NCI-H774 (cell line): ENCODE measurements at places on chromosomes 16 and 17.

DNA sequence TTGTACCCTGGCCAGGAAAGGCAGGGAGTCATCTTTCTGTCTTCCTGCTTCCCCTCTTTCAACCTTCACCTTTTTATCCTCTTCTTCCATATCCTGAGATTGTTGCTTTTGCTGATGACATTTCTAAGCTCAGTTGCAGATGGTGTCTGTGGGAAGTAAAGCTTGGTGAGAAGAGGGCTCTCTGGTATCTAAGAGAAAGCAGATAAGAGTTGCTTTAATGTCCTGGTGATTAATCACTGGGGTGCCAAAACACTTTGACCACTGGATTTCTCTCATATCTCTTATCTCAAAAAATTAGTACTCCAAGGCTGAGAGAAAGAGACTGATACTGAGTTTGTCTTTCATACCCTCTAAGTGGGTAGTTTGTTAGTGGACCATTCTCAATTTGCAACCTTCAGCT lies 71.3 kb downstream of the NEUROD2 start:
- DNase-seq, result no peak

- DNase-seq, result no peak
Measured at GRCh38 chr16:85200471-85201278, 88.4 kb upstream of the CIBAR2 start.

DNA sequence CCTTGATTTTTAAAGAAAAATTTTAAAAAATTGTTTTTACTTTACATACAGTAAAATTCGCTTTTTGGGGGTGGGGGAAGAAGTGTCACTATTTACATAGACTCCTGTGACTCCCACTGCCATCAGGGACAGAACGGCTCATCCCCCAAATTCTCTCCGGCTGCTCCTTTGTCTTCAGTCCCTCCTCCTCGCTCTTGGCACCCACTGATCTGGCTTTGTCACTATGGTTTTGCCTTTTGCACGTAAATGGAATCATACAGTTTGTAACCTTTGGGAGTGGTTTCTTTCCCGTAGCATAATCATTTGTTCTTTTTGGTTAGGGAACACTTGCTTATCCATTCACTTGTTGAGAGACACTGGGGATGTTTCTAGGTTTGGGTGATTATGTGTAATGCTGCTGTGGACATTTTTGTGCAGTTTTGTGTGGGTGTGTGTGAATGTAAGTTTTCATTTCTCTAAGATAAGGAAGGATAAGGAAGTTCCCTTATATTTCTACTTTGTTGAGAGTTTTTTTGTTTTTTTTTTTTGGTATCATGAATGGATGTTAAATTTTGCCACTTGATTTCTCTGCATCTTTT lies 27.4 kb downstream of the RAB11FIP4 start:
- no peak for DNase-seq

DNA sequence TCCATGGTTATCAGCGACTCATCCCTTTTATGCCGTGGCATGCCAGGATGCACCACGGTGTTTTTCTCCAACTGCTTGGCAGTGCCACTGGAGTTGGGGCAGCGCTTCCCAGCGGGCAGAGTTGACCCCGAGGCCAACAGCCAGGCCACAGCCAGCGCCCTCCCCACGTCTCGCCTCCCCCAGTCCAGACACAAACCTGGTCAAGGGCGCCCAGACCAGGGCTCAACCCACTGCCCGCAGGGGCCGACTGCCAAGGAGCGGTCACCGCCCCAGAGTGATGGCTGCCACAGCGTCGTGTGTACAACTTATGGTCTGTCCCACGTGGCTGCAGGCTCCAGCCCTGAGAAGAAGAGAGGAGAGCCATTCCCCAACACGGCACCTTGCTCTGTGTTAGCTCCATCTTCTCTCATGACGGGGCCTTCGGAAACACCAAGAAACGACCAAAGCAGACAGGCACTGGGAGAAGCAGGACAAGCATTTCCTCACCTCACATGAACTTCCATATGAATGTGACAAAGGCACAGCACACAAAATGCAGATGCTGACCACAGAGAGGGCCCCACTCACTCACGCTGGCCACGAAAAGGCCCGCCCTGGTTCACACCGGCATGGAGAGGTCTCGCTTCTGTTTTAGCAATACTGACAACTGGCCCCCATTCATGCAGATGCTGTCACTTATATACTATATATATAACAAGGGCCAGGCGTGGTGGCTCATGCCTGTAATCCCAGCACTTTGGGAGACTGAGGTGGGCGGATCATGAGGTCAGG lies 27.0 kb downstream of the AXIN1 start:
- DNase-seq, result no peak

DNA sequence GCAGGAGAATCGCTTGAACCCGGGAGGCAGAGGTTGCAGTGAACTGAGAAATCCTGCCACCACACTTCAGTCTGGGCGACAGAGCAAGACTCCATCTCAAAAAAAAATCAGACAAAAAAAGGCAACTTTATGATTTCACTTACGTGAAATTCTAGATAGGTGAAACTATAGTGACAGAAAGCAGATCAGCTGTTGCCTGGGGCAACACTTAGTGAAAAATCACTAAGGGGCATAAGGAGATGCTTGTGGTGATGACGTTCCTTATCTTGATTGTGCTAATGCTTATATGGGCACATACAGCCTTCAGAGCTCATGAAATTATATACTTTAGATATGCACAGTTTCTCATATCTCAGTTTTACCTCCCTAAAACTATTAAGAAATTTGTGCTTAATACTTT lies 41.6 kb upstream of the SLC5A10 start:
- no peak for DNase-seq

DNA sequence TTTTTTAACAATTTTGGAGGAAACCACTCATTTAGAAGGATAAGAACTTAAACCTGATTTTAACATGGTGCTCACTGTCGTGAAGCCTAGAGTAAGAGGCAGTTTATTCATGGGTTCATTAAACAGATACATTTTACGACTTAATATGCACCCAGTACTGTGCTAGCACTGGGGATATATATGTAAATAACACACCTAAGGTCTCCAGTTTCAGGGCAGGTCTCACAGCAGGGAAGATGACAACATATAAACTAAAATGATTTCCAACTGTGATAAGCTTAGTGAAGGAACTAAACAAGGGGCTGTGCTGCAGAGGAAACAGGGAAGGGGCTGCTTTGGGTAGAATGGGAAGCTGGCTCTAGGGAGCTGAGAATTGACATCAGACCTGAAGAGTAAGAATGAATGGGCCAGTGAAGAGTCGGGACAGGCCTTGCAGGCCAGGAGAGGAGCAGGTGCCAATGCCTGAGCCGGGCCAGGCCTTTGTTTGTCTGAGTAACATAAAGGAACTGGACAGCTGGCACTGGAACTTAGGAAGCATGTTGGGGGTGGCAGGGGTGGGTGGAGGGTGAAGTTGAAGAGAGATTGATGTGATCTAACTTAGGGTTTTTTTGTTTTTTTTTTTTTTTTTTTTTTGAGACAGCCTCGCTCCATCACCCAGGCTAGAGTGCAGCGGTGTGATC lies 12.1 kb downstream of the NT5M start:
- DNase-seq, result peak; percentile 16

GRCh38 chr17:48054238-48055185 lies 6.4 kb downstream of the NFE2L1 start:
- DNase-seq, result no peak

DNA sequence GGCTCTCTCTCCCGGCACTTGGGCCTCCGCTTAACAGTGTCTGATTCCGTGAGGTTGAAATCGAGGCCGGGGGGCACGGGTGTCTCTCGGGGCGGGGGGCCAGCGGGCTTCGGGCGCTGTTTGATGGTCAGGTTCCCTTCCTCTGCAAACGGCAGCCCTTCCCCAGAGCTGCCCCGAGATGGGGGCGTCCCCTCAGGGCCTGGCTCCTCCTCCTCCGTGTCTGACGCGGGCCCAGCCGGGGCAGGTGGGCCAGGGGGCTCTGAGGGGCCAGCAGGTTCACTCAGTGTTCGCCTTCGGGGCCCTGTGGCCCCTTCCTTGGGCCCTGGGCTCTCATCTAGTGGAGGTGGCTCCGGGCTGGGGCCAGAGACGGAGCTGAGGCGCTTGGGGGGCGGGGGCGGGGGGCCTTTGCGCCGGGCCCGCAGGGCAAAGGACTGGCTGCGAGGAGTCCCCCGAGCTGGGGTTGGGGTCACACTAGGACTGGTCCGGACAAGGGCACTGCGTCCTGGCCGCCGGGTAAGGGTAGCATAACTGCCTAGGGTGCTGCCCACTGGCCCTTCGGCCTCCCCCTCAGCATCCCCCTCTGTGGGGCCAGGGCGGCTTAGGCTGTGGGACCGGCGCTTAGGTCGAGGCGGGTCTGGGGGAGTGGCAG lies 13.1 kb downstream of the CASKIN2 start:
- DNase-seq, result no peak

DNA sequence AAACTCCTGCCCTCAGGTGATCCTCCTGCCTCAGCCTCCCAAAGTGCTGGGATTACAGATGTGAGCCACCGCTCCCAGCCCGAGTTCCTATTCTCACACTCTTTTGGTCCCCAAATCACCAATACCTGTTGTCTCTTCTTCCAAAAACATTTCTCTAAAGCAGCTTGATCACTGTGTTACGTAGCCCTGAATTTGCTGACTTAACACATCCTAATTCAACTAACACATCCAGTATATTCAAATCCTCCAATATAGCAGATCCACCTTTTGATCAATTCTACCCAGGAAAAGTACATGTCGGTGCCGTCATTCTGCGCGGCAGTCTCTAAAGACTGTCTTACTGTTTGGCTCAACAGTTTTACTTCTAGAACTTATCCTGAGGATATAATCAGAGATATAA lies 191.3 kb downstream of the ZNF18 start:
- DNase-seq, result no peak

DNA sequence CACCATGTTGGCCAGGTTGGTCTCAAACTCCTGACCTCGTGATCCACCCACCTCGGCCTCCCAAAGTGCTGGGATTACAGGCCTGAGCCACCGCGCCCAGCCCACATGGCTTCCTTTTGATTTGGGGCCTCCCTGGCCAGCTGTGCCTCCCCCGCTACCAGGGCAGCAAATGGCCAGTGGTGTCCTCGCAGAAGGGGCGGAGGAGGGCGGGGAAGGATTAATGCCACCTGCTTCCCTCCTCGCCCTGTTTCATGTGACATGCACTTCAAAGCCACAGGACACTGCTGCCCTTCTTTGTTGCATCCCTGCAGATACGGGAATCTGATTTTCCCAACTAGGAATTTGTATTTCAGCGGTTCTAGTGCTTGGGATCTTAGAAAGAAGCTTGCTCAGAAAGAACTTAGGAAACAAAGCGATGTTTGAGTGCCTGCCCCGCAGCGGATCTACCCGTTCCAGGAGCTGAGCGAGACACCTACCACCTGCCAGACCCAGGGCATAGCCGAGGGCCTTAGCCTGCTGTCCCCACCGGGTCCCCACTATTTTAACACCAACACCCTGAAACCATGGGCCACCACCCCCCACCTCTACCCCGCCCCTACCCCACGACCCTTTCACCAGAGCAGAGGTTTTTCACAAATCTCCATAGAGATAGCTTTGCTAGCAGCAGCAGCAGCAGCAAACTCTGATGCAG lies 37.7 kb upstream of the CCDC182 start:
- no peak for DNase-seq

- no peak for DNase-seq
Measured at GRCh38 chr16:53503991-53504663, 1.1 kb upstream of the AKTIP start.

GRCh38 chr17:2693561-2694380 lies 17.8 kb downstream of the CLUH start:
- no peak for DNase-seq

DNA sequence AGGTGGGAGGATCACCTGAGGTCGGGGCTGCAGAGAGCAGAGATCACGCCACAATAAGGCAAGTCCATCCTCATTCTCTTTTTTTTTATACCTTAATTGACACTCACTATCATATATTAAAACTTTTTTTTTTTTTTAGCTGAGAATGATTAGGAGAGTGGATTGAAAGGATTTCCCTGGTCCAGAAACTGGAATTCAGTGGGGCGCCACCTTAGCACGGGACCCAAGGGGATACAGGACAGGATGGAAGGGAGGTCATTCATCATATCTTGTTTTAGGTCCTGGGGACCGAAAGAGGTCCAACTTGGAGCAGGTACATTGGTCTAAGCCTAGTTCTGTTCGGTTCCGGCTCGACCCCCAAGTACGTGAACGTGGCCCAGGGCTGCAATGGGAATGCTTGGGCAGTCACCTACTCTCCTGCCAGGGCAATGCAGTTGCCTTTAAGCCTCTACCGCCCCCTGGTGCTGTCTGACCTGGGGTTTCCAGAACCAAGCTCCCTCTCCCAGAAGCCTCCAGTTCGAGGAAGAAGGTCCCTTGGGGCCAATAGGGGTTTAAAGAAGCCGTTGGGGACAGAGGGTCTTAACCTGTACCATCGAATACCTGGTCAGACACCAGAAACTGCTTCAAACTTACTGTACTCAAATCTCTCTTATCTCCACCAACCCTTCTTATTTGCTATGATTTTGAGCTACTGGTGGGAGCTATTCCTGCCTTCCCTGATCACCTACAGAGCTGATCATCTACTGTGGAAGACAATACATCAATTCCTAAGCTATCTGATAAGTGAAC lies 19.9 kb upstream of the GPATCH8 start:
- peak; percentile 36 for DNase-seq

DNA sequence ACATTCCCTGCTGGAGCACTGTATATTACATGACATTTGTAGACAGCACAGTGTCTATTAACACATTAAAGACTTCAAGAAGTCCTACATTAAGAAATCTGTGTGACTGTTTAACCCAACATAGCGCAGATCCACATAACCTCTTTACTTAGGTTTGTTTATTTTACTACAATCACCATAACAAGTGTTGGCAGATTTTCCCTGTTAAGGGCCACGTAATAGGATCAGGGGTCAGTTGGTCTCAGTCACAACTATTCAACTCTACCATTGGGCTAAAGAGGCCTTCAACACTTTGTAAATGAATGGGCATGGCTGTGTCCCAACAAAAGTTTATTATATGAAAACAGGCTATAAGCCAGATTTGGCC lies 51.3 kb upstream of the ADORA2B start:
- no peak for DNase-seq

GRCh38 chr16:6495486-6496210 lies 837.0 kb upstream of the RBFOX1 start:
- DNase-seq, result no peak

- DNase-seq, result no peak
Measured at GRCh38 chr17:13016881-13017654, 759 bp downstream of the ELAC2 start.

- DNase-seq, result no peak
Measured at GRCh38 chr17:42227849-42228700, 33.8 kb upstream of the GHDC start.

GRCh38 chr16:56874800-56875199 lies 9.8 kb downstream of the SLC12A3 start:
- DNase-seq, result no peak

DNA sequence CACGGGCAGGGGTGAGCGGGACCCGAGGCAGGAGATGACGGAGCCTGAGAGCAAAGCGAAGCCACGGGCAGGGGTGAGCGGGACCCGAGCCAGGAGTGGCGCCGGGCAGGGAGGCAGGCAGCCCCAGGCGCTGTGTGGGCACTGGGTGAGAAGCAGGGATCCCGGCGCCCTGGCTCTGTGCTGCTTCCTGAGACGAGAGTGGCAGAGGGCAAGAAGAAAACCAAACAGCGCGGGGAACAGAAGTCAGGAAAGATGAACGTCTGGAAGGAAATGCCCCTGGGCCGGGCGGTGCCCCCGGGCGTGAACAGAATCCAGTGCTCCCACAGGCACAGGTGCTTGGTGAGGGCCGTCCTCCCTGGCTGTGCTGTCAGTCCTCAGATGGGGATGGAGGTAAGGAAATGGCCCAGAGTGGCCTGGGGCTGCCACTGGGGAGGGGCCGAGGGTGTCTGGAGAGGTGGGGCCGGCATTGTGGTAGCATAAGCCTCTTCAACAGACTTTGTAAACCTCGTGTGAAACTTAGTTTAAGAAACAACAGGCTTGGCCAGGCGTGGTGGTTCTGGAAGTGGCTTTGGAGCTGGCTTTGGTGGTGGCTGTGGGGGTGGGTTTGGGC lies 9.8 kb downstream of the ASPSCR1 start:
- DNase-seq, result no peak
